Right cardiac atrium (tissue), 5 donors: ENCODE measurements at places on chromosomes 5 and 9. TPM values are rescaled to one million over a fixed set of nuclear protein-coding genes. Genes with fewer than 3 reads are reported as not detected.

The ACOT12 gene
- not detected for total RNA-seq

The PCDHGA5 gene
- total RNA-seq, result 4.7 TPM

The PTPRD gene
- 8.5 TPM for total RNA-seq

The TAF1L gene
- total RNA-seq, result not detected

The SLCO4C1 gene
- 0.09 TPM for total RNA-seq

The FBXW2 gene
- 46.2 TPM for total RNA-seq

DNA sequence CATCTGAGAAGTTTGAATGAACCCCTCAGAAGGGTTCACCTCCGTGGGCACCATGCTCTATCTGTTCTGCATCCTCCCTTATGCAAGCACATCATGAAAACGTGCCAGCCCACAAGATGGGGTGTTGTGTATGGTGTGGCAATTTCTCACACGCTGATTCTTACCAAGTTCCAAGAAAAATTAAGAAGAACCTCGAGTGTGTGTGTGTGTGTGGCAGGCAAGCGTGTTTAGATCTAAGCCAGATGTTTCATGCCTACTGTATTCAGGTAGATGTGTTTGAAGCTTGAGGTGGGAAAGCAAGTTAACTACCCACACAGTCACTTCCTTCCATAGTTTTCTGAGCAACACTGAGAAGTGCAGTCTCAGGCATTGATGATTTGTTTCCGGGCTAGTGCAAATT is 77.7 kb upstream of the GNA14 start:
- DNase-seq, result no peak

GRCh38 chr5:145072889-145073288 is 762.3 kb downstream of the PRELID2 start:
- no peak for DNase-seq

GRCh38 chr5:98961665-98962344 is 33.0 kb upstream of the CHD1 start:
- no peak for DNase-seq

- no peak for DNase-seq
These were observed 14.4 kb upstream of the CDC20B start for GRCh38 chr5:55187370-55187769.

DNA sequence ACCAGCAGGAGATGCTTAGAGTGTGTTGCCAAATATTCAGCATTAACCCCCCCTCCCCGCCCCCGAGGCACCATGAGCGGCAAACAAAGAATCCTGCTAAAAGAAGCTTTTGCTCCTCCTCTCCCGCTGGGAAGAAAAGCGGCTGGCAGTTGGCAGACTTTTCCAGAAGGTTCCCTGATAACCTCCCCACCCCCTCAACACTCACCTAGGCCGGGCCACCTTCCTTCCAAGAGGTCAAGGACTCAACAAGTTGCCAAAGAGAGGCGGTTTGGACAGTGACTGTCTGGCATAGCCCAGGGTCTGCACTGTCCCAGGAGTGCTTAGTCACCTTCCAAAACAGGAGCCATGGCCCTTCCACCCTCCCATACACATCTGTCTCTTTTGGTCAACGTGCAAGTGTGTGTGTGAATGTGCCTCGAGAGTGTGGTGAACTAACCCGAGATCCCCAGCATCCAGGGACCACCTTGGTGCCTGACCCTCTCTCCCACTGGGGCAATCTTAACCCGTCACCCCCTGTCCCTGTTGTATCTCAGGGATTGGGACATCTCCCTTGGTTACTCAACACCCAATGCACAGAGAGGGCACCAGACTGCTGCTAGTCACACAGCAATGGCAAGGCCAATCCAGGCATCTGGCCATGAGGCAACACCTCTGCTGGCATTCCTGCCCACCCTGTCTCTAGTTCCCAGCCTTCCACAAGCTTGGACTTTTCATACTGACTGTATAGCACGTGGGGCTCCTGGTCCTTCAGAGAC is 18.9 kb downstream of the CAMK2A start:
- DNase-seq, result peak; percentile 6

GRCh38 chr5:133825631-133826289 is 142.7 kb downstream of the C5orf15 start:
- peak; percentile 36 for DNase-seq

- DNase-seq, result no peak
These were observed 75.6 kb upstream of the SPRY4 start for GRCh38 chr5:142400415-142400814.

GRCh38 chr9:122159925-122160246 is 178 bp downstream of the MORN5 start:
- no peak for DNase-seq

DNA sequence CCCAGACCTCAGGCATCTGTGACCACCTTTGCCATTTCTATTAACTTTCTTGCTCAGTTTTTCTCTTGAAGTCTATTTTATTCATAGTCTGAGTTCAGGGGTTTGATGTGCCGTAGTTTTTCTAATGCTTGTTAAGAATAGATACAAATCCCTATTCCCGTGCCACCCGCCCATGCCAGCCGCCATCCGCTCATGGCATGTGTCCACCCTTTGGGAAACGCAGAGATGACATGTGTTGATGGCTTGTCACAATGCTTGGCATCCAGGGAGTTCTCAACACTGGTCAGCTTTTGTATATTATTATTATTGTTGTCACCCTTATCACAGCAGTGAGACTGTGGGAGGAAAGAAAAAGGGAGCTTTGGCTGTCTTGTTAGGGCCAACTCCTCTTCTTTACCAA is 17.3 kb upstream of the ANGPTL2 start:
- no peak for DNase-seq

DNA sequence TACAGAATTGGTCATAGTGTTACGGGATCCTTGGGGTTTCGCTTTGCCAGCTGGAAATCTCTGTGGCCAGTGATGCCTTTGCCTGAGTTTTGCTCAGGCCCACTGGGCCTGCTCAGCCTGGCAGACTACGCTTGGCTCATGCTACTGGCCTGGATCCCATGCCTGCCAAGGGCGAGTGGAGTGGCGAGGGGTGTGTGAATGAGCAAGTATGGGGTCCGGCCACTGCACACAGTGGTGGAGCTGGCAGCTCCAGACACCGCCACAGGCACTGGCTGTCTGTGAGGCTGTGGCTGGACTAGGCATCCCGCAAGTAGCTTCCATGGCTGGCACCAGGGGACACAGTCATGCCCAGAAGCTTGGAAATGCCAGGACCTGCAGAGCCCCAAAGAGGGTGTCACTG is 240.3 kb downstream of the ARRDC3 start:
- DNase-seq, result peak; percentile 55

- no peak for DNase-seq
These were observed 249.1 kb downstream of the GADD45G start for GRCh38 chr9:89853931-89854330.

- DNase-seq, result no peak
These were observed 3.6 kb downstream of the ERGIC1 start for GRCh38 chr5:172837640-172838039.

DNA sequence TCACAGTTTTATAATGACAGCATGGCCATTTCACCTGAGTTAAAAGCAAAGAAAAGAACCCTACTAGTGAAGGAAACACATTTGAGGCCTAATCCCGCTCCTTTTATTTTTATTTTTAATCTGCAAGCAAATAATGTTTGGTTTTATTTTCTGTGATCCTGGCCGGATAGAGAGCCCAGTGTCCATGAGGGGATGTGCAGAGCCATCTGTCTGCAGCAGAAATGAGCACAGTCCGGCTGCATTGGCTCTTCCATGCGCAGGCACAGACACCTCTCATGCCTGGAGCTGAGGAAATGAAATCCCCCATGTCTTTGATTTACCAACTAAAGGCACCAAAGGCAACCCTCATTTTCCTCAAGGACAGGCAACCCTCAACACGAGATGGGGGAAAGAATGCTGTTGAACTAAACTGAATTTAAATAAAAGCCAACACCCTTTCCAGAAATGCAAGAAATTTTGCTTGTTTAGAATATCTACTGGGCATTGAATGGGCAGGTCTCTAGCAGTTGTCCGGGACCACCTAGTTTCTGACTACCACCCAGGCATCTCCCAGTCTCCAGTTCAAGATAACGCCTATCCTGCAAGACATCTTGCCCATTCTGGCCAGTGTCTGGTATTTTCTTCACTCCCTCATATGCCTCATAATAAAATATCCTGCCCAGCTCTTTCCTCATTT is 47.9 kb upstream of the SEMA6A start:
- DNase-seq, result no peak

- DNase-seq, result no peak
These were observed 167.6 kb upstream of the WWC1 start for GRCh38 chr5:168123631-168124528.

GRCh38 chr9:5825223-5825622 is 7.7 kb downstream of the ERMP1 start:
- no peak for DNase-seq

DNA sequence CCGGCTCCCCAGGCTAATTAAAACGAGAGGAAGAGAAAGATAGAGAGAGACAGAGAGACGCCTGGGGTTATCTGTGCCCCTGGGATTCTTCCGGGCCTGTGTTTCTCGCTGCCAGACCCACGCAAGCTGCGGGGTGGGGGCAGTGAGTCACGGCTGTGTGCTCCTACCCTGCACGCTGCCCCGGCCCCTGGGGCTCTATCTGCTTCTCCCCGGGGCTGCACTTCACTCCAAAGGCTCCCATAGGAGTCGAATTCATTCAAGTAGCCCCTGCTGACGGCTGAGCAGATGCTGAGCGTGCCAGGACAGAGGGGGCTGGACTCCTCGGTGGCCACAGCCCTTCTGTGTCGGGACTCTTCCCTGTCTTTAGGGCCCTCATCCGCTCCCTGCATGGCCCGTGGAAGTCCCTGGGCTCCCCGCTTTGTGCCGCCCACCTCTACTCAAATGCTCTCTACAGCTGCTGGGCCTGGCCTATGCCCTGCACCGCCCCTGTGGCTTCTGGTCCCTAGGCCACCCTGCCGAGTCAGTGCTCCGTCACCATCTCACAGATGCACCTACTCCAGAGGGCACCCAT is 22.8 kb downstream of the SARDH start:
- DNase-seq, result peak; percentile 80

DNA sequence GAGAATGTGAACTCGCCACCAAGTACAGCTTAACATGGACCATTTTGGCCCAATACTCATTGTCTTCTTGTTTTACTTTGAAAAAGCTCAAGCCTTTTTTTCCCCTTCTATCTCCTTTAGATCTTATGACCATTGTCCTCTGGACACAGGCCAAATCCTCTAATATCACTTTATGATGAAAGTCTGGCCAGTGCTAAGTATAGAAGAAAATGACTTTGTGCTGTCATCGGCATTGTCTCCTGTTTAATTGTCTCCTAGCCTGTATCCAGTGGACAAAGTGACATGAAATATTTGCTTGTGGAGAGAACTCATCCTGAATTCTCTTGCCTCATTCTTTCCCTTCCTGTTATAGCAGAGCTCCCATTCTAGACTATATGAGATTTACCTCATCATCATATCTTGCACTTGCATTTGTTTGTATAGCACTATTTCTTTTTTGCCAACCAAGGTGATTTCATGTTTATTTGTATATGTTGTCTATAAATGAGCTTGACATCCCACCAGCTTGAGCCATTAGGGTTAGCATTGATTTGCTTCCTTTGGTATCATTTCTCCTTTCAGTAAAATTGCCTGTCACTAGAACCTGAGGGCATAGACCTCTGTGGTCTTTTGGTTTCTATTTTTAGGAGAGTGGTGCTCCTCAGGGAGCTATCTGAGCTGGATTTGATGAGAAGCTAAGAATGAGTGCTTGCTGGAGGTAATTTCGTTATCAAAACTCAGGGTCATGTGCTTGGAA is 18.8 kb upstream of the TNFAIP8 start:
- DNase-seq, result no peak
